ENCODE measurements at places on chromosomes 2 and 18.

GRCh38 chr2:181281206-181281832 is 175.9 kb upstream of the ITGA4 start:
- peak; percentile 86 for DNase-seq

GRCh38 chr18:50320719-50321118 is 33.2 kb upstream of the CXXC1 start:
- DNase-seq, result no peak

GRCh38 chr2:48180557-48180956 is 274.3 kb upstream of the FBXO11 start:
- no peak for DNase-seq

DNA sequence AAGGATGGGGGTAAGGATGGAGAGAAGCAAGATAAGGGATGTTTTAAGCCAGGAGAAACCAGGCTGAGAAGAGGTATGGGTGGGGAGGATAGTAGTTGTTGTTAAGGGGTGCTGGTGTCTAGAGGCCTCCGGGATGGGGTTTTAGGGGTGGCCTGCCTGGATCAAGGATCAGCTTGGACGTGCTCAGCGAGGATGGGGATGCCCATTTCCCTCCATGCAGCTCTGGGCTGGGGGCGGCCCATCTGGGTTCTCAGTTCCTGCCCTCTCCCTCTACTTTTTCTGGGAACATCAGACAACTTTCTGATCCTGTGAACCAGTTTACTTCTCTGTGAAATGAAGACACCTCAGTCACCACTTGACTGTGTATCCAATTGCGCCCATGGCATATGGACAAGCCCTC is 10.1 kb downstream of the B3GNT2 start:
- DNase-seq, result no peak

DNA sequence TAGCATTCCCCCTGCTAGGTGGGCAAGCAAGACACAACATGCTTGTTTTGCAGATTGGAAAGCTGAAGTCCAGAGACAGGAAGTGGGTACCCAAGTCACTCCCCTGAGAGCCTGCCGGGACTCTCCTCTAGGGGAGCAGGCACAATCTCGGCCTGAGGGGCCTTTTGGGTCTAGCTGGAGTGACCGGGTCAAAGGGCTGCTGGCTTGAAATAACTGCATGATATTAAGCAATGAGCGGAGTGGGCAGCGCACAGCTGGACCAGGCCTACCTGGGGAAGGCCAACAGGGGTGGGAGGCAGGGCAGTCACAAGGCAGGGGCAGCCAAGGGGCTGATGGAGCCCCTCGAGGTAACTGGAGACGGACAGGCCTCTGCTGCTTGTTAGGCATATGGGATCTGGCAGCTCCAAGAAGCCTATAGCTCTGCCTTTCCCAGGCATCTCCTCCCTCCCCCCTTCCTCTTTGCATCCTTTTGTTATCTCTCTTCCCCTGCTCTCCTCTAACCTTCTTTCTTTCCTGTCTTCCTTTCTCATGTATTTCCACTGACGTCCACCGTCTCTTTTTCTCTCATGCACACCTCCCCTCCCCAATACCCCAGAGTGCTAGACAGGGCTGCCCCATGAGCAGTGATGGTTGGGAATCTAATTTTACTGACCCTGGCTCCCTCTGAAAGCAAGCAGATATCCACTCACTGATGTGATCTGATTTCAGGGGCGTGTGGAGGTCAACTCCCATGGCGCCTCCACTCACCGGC is 237.5 kb downstream of the LOXHD1 start:
- no peak for DNase-seq

- DNase-seq, result no peak
Measured at GRCh38 chr18:29596959-29597358, 1420.0 kb upstream of the CDH2 start.

GRCh38 chr2:9737053-9737875 is 106.0 kb upstream of the TAF1B start:
- no peak for DNase-seq

- DNase-seq, result no peak
Measured at GRCh38 chr2:62343206-62343605, 147.3 kb downstream of the B3GNT2 start.

- DNase-seq, result no peak
Measured at GRCh38 chr18:79841936-79842335, 44.2 kb downstream of the KCNG2 start.

DNA sequence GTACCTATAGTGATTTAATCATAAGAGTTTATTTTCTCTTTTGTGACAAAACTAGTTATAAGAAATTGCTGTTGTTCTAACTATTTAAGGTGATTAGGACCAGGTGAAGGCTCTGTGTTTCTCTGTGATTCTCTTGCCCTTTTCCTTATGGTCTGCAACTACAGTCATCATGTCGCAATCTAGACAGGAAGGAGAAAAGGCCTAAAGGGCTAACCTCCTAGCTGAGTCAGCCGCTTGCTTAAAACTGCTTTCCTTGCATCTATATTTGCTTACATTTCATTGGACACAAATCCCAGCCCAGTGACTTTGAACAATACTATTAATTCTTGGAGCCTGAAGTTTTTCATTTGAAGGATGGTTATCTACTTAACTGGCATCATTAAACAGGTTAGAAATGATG is 93.1 kb downstream of the PIK3C3 start:
- no peak for DNase-seq

GRCh38 chr2:123415678-123416077 is 609.4 kb upstream of the CNTNAP5 start:
- no peak for DNase-seq

GRCh38 chr2:222445227-222445626 is 20.9 kb downstream of the SGPP2 start:
- DNase-seq, result no peak

- DNase-seq, result no peak
Measured at GRCh38 chr2:191746346-191747169, 68.6 kb downstream of the NABP1 start.

GRCh38 chr2:115161081-115161770 is 718.8 kb downstream of the DPP10 start:
- DNase-seq, result peak; percentile 66

- peak; percentile 13 for DNase-seq
Measured at GRCh38 chr18:34544930-34545329, 165.2 kb upstream of the DTNA start.

DNA sequence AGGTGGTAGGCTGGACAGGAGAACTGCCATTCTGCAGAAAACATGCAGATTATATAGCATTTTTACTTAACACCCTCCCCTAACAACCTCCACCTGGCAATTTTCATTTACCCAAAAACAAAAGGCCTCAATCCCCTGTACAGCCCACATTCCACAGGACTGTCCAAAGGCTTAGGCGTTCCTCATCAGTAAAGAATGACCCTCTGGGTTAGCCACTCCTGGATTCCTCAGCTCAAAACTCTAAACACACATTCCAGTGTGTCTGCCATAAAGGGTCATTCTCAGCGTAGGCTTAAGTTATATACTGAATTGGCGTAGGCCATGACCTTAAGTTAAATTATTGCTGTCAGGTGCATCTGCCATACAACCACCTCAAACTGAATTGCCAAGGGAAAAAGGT is 261.8 kb upstream of the CHAC2 start:
- no peak for DNase-seq

- DNase-seq, result no peak
Measured at GRCh38 chr2:171972329-171972982, 27.3 kb upstream of the METAP1D start.

DNA sequence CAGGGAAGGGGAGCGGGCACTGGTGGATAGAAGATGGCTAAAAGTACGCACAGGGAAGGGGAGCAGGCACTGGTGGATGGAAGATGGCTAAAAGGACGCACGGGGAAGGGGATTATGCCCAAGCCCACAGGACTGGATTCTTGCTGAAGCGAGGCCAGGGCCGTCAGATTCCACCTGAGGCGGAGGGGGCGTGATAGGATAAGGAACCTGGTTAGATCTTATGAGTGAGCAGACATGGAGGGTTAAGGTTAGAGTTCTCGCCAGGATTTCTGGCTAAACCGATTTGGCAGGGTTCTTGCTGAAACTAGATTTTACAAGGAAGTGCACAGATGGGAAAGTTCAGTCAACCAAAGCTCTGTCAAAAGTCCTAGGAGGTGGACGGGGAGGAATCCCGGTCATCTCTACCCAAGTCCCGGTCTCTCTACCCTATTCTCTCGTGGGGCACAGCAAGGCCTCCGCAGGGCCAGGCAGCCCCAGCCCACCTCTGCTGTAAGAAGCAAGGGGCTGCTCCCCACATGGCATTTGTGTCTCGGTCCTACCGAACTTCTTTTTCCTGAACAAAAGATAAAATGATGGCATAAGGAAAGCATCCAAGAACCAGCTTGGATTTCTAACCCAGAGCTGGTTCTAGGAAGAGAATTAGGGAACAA is 140.8 kb downstream of the PTGR3 start:
- DNase-seq, result no peak

- DNase-seq, result no peak
Measured at GRCh38 chr18:47585914-47586313, 334.5 kb upstream of the SKOR2 start.

DNA sequence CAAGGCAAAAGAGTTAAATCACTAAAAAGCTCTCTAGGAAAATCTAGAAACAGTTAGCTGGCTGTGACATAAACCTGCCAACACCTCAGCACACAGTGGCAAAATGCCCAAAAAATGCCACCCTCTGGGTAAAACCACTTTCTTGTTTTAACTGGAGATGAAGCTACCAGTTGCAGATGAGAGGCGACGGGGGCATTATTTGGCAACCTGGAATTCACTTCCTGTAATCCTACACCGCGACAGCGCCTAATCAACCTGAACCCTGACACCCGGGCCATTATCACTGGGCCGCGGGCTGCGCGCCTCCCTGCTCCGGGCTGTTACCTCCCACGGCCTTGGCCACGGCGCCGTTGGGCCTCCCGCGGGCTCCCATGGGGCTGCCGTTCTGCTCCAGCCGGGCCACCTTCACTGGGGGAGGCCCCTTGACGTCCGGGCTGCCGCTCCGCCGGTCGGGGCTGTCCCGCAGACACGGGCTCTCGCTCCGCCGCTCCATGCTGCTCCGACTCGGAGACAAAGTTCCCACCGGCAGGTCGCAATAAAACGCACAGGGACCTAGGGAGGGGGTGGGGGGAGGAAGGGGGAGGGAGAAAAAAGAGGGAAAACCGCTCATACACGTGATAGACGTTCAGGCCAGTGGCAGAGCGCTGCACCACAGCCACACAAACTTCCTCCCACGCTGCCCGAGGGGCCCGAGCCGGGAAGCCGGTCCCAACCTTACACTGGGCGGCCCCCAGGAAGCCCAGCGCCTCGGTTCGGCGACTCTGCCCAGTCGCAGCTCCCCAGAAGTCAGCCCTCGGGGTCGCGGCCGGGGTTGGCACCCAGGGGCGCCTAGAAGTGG is 2.0 kb downstream of the SATB2 start:
- DNase-seq, result peak; percentile 86

DNA sequence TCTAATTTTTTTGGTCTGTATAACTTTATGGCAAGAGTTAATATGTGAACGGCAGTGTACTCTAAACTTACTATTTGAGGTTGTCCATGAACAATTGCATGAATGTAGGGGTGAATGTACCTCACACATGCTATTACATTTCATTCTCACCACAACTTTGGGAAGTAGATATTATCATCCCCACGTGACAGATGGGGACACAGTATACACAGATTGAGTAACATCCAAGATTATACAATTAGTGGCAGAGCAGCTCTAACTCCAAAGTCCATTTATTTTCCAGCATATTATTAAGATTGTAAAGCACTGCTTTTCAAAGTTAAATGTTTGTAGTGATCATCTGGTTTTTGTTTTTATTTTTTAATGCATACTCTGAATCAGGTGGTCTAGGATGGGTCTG is 622.1 kb upstream of the ZEB2 start:
- DNase-seq, result no peak

- DNase-seq, result no peak
Measured at GRCh38 chr2:232343821-232344220, 34.7 kb upstream of the ALPP start.

DNA sequence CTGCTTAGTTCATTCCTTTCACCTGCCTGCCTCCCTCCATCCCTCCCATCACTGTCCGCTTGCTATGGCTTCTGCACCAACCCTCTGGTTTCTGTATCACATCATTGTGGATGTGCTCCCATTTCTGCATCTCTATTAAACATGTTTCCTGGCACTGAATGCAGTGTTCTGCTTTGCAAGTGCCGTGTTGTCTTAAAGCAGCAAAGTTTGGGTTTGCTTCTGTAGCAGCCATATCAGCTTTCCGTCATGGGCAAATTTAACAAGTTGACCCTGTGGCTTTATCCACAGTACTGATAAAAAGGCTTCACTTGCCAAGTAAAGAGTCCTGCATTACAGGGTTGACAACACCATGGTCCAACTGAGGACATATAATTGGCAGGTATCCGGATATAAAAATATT is 165.5 kb downstream of the PTGR3 start:
- no peak for DNase-seq

- DNase-seq, result no peak
Measured at GRCh38 chr2:108918941-108919341, 70.1 kb downstream of the EDAR start.

DNA sequence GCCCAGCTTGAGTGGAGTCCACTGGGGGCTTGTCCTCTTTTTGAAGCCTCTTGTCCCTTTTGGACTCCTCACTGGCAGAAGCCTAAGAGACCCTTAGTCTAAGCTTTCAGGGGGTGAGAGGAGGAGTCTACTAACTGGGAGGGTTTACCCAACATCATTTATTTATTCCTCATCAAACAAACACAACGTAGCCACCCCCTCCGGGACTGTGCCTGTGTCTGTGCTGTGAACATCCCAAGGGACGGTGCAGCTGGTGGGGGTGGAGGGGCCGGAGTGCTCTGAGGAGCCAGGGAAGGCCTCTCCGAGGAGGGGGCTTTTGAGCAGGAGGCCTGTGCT is 42.7 kb upstream of the TAF1B start:
- no peak for DNase-seq

DNA sequence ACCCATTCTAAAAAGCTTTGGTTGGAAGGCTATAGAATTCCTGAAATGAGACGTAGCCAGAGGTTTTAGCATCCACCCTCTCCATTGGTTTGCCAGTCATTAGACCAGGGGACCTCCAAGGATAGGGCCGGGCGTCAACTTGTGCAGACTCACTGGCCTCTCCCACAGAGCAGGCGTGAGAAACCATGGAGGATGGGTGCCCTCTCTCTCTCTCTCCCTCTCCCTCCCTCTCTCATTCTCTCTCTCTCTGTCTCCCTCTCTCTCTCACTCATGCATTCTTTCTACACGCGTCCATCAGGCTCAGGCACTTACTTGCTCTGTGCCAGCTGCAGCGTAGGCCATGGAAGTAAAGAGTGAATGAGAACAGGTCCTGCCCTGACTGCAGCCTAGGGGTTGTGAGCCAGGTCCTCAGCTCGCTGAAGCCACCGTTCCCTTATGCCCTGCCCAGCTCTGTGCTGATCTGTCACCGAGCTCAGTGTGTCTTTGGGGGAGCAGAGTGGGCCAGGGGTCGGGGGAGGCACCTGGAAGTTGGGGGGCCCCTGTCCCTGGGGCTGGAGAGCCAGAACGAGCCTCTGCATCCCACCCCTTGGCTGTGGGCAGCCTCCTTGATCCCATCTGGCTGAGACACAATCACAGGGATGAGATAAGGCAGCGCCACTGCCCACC is 304.4 kb upstream of the HS6ST1 start:
- DNase-seq, result no peak

- DNase-seq, result no peak
Measured at GRCh38 chr2:75079575-75079974, 119.7 kb downstream of the TACR1 start.

- no peak for DNase-seq
Measured at GRCh38 chr18:35458677-35459441, 38.9 kb downstream of the INO80C start.

Measured in NCI-H1105 treated with DMSO at 0.1 percent for 48 hours (cell line).